Stimulated activated CD8-positive, alpha-beta memory T cell treated with anti-CD3 and anti-CD28 coated beads, Interleukin-2, amount 100 ng/mL, for 1 hour (primary cell): ENCODE measurements at places on chromosomes 12 and 14.

DNA sequence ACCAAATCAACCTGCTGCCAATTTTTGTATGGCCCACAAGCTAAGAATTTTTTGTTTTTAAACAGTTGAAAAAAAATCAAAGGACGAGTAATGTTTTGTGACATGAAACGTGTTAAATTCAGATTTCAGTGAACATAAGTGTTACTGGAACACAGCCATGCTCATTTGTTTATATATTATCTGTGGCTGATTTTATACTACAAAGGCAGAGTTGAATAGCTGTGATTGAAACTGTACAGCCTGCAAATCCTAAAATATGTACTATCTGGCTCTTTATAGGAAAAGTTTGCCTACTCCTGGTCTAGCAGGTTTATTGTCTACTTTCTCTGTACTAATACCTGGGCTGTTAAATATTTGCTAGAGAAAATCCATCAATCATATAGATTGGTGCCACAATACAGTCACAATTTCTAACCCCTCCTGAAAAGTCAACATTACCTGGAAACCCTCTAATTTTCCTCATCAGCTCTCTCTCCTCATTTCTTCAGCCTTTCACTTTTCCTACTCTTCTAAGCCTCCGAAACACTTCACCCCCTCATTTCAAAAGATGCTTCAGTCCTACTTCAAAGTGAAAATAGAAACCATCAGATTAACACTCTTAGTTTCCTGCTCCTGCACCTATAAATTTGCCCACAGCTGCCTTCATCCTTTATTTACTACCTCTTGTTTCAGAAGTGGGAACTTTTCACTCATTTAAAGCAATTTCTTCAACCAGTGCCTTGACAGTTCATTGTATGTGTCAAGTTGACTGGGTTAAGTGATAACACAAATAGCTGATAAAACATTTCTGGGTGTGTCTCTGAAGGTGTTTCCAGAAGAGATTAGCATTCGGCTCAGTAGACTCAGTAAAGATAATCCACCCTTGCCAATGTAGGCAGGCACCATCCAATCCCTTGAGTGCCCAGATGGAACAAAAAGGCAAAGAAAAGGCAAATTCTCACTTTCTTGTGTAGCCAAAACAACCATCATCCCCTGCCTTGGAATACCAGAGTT, 18.0 kb upstream of the C2CD5 start:
- DNase-seq: no peak

DNA sequence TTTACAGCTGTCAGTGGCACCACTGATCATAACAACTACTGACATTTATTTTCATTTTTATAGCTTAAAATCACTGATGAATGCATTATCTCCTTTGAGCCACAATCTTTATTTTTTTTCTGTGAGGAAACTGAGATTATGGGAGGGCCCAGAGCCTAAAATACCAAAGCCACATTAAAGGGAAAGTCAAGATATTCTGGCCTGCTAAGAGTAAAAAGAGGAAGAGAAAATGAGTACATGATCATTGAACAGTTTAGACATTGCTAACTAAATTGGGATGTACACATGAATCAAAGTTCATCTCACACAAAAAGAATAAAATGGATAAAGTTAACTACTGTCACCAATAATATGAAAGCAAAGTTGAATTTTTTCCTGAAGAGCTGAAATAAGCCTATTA, 170.5 kb upstream of the GARIN2 start:
- no peak for DNase-seq

- no peak for DNase-seq
Observed at GRCh38 chr12:108657130-108657745, 23.5 kb upstream of the SELPLG start.

DNA sequence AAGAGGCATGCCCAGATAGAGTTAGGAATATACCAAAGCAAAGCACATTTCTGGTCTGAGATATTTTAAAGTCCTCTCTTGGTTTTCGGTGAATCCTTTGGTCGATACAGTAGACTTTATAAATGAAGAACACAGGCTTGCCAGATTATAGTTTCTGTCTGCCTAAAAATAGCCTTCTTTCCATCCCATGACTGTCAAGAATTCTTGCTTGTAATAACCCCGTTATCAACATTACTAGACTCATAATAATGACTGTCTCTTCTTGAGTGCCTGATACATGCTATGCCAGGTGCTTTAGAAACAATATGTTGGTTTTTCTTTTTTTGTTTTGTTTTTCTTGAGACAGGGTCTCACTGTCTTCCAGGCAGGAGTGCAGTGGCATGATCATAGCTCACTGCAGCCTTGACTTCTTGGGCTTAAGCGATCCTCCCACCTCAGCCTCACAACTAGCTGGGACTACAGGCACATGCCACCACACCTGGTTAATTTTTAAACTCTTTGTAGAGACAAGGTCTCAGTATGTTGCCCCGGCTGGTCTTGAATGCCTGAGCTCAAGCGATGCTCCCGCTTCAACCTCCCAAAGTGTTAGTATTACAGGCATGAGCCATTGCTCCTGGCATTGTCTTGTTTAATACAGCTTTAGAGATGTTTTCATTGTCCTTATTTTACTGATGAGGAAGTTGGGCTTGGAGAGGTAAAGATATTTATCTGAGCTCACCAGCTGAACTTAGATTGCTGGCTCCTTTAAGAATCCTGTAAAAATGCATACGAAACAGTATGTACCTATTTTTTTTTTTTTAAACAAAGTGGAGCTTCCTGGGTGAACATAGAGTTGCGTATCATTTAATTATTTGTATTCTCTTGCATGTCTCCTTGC, 30.4 kb downstream of the CHST11 start:
- no peak for DNase-seq

GRCh38 chr12:4037747-4038312, 164.6 kb upstream of the PARP11 start:
- no peak for DNase-seq

GRCh38 chr14:105420101-105420973, 710 bp downstream of the MTA1 start:
- no peak for DNase-seq

- DNase-seq: no peak
Observed at GRCh38 chr14:56501909-56502530, 77.6 kb upstream of the TMEM260 start.
